Natural killer cell treated with Interleukin-12 subunit alpha and Interleukin-12 subunit beta and Interleukin-15 and Interleukin-18, amount 100 ng/mL, for 72 hours (primary cell): ENCODE measurements at places on chromosomes 13 and 19. TPM values are rescaled to one million over a fixed set of nuclear protein-coding genes. Genes with fewer than 3 reads are reported as not detected.

GRCh38 chr19:458091-459042, 2.5 kb downstream of the SHC2 start:
- peak; percentile 42 for DNase-seq

GRCh38 chr13:109971006-109971405, 184.6 kb upstream of the IRS2 start:
- no peak for DNase-seq

GRCh38 chr13:62525652-62526051, 1110.0 kb upstream of the PCDH20 start:
- DNase-seq: no peak

- DNase-seq: no peak
Observed at GRCh38 chr13:112532837-112533745, 54.9 kb downstream of the TUBGCP3 start.

DNA sequence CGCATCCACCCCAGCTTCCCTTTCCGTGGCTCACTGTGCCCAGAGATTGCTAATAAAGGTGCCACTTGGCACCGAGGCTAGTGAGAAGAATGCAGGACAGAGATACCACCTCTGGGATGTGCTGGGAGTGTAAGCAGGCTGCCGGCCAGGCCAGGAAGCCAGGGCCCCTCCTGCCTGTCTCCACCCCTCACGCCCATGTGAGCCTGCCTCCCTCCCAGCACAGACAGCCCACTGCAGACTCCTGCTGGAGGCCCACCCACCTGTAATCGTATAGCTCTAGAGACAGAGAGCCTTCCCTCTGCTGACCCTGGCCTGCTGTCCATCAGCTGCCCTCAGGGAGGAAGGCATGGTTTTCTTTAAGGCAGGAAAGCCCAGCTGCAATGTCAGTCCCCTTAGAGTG, 13.9 kb downstream of the VSTM2B start:
- no peak for DNase-seq

DNA sequence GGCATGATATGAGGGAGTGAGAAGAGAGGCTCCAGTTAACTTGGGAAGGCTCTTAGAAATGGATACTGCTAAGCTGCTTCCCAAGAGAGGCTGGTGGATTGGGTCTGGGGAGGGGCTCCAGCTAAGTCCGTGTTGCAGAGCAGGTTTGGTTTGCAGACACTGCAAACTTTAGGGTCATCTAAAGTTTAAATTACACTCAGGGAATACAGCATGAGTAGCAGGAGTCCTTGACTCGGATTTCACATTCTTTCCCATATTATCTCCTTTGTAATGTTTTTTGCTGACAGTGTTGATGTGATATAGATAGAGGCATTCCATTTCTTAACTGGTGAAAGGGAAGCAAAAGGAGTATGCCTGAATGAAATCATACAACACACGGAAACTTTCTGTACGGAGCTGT, 31.9 kb downstream of the SGCG start:
- no peak for DNase-seq

GRCh38 chr19:18208098-18208951, 4.5 kb upstream of the RAB3A start:
- DNase-seq: no peak

DNA sequence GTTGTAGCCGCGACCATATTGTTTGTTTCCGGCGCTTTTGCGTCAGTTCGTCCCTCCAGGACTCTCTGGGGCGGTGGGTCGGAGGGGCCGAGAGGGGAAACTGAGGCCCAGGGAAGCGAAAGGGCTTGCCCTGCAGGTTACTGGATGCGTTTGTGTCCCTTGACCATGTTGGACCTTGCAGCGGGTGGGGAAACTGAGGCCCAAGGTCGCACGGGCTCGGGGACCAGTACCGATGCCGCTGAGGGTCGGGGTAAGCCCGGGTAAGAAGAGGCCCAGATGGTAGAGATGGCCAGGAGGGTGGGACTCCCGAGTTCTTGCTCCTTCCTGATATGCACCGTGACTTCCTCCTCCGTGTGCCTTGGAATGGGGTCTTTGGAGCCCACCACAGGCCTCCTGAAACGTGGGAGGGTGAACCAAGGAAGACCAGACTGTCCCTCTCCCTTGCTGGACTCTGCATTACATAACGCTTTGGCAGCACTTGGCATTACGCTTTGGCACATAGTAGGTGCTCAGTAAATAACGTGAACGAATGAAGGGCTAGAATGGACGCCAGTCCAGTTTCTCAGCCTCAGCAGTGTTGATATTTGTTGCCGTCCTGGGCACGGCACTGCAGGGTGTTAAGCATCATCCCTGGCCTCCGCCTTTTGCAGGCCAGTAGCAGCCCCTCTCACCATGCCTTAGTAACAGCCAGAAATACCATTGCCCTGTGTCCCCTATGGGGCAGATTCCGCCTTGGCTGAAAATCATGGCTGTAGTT, 743 bp downstream of the CHAF1A start:
- no peak for DNase-seq

DNA sequence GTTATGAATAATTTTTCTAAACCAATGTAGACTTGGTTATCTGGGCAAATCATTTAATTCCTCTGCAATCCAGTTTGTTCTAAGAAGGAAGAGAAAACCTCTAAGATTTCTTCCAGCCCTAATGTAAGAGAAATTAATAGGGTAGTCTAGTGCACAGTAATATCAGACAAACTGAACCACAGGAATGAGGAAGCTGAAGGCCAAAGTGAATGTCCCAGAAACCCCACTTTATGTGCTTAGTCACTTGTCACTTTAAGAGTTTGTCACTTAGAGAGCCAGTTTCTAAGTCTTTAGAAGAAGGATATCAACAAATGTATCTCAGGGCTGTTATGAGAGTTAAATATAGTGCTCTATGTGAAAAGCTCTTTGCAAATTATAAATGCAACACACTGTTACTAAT, 750.6 kb downstream of the DIAPH3 start:
- no peak for DNase-seq

- no peak for DNase-seq
Observed at GRCh38 chr19:47351548-47351947, 2.4 kb downstream of the DHX34 start.

DNA sequence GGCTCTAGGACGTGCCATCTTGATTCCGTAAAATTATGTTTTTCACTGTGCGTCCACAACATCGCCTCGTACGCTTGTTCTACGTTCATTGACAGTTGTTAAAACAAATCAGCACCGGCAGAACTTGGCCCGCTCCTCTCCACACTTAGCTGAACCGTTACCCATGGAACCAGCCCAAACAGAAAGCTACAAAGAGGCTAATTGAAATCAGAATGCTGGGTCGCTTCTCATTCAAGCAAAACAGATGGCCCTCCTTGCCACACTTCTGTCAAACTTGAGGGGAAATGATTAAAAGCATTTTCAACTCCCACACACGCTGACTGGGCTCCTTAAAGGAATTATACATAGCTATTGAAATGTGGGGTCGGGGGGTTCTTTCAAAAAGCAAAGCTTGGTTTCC, 71.6 kb downstream of the TM9SF2 start:
- DNase-seq: no peak

GRCh38 chr13:101917833-101918661, 465.6 kb downstream of the ITGBL1 start:
- DNase-seq: no peak

GRCh38 chr13:33015791-33016323, 366 bp upstream of the KL start:
- no peak for DNase-seq

KL gene
- total RNA-seq: 0.10 TPM

PRR36 gene
- total RNA-seq: not detected

ZNF844 gene
- total RNA-seq: 4.1 TPM

CACNA1A gene
- 0.26 TPM for total RNA-seq

LRRC25 gene
- not detected for total RNA-seq

ZNF497 gene
- 1.4 TPM for total RNA-seq

ZNF560 gene
- total RNA-seq: not detected
